ENCODE measurements at places on chromosomes 2 and 18.

GRCh38 chr2:88472811-88473210 lies 20.3 kb upstream of the FOXI3 start:
- DNase-seq = no peak

DNA sequence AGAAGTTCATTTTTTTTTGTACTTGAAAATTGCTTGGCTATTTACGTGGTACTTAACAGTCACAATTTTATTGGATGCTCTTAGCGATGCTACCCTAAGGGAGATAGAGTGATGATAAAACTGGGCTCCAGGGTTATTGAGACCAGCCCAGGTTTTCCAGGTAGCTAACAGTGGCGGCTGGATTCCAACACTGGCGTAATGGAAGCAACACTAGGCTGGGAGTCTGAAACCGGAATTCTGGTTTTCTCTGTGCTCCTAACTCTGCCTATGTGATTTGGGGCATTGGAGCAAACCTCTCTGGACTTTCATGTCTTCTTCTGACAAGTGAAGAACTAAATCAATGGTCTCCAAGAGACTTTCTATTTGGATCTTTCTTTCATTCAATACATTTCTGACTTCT lies 9.4 kb upstream of the GALNT14 start:
- no peak for DNase-seq

DNA sequence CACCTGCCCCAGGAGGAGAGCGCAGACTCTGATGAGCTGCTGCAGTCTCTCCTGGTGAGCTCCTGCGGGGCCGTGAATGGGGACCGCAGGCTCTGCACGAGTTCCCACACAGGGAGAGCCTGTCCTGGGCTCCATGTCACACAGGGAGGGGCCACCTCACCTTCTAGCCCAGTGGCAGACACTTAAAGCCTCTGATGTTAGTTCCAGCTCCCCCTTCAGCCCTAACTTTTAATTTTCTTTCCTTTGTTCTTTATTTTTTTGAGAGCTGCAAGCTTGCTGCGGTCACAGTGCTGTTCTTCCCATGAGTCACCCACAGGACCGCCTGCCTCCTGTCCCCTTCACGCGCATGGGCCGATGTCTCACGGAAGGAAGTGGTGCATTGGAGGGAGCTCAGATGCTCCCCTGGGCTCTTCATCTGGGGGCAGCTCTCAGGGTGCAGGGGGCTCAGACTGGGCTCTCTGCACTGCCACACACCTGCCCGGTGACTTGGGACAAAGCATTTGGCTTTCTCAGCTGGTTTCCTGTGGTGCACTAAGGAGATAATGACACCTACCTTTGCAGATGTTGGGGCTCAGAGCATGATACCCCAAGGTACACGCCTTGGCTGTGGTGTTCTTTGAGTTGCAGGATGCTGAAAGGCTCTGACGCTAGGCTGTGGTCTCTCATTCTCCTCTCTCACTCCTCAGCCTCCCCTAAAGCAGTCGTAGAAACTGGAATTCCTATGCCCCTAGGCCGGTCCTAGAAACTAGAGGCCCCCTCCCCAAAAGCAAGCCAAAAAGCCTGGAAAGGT lies 37.2 kb upstream of the PXDN start:
- peak; percentile 45 for DNase-seq

- no peak for DNase-seq
Measured at GRCh38 chr2:84077496-84077895, 381.6 kb downstream of the SUCLG1 start.

DNA sequence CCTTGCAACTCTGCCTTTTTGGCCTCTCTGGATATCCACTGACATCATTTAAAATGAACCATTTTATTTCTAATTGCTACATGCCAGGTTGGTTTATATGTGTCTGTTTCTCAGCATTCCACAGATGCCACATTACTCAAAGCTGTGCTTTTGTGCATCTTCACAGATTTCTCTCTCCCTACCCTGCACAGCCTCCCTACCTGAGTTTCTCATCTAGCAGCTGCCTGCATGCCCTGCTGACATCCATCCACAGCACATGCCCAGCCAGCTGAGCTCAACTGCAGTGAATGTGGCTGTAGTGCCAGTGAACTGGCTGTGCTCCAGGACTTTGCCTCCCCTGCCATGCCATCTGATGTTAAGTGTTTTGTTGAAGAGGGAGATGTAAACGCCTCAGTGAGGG lies 44.5 kb downstream of the PKP4 start:
- DNase-seq = no peak

DNA sequence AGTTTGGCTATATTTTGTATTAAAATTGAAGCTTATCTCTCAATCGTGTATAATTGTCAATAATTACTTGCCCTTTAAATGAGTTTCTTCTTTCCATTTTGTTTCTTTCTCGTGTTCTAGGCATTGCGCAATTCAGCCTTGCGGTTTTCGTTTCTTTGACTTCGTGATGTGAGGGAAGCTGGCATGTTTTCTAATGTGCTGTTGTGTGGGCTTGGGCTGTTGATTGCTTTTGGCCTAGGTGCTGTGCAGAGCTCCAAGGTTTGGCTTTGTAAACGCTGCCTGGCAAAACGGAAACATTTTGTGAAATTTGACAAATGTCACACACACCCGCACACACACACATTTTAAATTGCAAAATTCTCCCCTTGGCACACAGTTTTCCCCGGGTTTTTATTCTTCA lies 242.6 kb upstream of the TCF4 start:
- no peak for DNase-seq

DNA sequence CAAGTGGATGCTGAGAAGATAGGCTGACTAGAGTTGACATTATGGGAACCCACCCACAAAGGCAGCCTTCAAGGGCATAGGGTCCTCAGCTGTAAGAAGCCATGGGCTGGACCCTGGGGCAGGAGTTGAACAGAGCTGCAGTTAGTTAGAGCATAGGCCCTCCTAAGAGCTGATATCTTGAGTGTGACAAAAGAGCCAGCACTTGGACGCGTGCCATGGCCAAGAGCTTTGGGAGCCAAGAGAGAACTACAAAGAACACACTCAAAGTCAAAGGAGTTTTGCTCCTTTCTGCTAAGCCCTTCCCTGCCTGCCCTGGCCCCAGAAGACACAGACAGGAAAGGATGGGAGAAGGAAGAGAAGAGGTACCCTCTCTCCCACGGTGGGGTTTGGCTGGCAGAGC lies 29.9 kb upstream of the AGAP1 start:
- DNase-seq = no peak

DNA sequence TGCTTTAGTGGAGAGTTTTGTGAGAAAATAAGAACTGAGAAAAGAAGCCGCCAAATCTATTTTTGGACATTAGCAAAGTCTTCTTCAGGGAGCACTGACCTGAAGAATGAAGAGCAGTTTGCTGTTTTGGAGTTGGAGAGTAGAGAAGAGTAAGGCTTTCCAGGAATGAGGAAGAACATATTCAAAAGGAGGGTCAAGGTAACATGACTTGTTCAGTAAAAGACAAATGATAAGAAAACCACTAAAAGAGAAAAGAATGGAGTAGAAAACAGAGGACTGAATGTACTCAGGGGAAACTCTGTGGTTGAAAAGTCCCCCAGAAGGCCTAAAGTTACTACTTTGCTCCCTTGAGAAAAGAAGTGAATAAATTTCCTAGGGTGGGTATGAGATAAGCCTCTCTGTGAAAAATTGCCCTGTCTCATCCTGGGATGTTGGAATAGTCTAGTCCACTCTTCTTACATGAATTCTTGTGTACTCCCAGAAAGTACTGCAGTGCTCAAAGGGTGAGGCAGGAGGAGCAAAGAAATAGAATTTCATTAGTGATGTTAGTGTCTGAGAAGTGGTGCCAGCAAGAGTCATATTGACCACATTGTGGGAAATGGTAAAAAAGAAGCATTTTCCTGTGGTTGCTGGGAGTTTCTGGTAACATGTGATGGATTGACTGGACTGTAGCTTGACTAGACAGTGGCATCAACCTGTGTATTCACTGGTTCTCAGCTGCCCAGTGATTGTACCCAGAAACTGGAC lies 27.8 kb downstream of the MBD5 start:
- no peak for DNase-seq

- no peak for DNase-seq
Measured at GRCh38 chr18:42937436-42937835, 178.0 kb downstream of the RIT2 start.

DNA sequence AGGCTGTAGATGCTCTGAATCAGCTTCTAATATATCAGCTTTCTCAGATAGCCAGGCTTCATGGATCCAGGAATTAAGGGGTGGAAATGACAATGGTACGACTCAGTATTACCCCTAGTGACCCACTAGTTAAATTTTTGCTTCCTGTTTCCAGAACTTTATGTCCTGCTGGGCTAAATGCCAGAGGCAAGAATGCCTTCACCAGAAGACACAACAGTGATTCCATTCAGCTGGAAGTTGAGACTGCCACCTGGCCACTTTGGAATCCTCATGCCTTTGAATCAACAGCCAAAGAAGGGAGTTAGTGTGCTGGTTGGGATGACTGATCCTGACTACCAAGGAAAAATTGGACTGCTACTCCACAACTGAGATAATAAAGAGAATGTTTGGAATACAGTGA lies 239.1 kb downstream of the ASXL3 start:
- no peak for DNase-seq

DNA sequence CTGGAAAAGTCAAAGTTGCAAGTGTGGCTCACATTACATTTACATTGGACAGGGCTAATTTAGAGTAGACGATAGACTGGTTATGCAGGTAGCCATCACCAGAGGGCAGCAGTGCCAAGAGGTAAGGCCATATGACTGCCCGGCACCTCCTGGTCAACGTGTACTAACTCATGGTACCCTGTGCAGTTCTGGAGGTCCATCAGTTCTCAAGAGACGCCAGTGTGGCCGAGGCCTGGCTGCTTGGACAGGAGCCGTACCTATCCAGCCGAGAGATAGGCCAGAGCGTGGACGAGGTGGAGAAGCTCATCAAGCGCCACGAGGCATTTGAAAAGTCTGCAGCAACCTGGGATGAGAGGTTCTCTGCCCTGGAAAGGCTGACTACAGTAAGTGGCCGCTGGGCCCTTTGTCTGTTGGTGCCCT lies 65.8 kb upstream of the EML6 start:
- no peak for DNase-seq

DNA sequence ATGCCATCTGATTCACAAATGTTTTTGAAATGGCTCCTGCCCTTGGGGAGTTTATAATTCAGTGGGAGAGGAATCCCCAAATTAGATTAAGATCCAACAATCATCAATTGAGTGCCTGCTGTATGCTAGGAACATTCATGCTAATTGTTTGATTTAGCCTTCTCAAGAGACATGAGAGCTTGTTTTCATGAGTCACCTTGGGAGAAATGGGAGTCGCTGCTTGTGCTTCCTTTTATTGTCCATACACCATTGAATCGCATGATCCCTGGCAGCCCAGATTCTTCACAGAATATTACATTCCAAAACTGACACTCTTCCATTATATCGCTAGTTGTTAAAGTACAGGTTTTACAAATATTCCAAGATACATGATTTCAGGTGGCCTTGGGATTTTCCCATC lies 106.0 kb upstream of the MAP3K20 start:
- no peak for DNase-seq

GRCh38 chr2:18690342-18690741 lies 101.0 kb upstream of the NT5C1B start:
- DNase-seq = no peak

GRCh38 chr2:135798275-135798705 lies 38.7 kb downstream of the LCT start:
- no peak for DNase-seq

DNA sequence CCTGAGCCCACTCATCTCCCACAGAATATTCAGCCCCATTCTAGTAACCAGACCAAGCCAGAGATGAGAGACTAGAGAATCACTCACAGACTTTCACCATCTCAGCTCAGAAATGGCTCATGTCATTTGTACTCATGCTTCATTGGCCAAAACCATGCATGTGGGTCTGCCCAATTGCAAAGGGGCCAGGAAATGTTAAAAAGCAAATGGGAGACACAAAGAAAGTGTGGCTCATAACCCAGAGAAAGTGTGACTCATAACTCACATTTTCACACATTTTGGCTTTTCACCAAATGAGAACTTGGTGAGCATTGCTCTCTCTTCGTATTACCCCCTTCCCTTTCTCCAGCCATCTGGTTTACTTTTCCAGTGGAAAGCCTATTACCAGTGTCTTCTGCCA lies 66.2 kb downstream of the MDH1 start:
- peak; percentile 8 for DNase-seq

DNA sequence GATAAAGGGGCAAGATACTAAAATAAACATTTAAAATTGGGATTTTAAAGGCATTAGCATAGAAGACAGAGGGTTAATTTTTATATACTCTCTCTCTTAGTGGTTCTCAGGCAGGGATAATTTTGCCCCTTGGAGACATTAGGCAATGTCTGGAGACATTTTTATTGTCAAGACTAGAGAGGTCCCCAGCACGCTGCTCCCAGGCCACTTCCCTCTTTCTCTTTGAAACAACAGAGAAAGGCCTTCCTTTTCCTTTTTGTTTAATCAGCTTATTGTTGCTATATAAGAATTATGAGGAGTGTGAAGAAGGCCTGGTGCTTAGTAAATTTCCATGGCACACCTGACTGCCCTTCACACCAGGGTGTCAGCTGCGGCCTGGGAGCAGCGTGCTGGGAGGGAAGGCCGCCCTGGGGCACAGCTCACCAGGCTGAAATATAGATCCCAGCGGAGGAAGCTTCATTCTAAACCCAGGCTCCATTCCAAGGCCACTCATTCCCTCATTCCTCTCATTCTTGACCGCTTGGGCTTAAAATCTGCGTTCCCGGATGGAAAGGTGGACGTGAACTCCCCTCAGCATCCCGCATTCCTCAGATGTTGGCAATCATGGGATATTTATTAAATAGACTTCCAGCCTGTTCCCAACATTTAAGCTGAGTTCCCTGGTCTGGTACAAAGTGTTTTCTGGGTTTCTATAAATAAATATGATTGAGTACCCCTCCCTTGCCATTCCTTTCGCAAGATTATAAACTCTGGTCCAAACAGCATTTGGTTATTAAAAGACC lies 22.5 kb downstream of the SLC14A2 start:
- no peak for DNase-seq

GRCh38 chr2:189328848-189329245 lies 112.4 kb upstream of the WDR75 start:
- DNase-seq = no peak

- no peak for DNase-seq
Measured at GRCh38 chr2:241865957-241866789, 3.4 kb upstream of the RTP5 start.

GRCh38 chr2:32963941-32964340 lies 17.2 kb downstream of the LTBP1 start:
- DNase-seq = no peak

DNA sequence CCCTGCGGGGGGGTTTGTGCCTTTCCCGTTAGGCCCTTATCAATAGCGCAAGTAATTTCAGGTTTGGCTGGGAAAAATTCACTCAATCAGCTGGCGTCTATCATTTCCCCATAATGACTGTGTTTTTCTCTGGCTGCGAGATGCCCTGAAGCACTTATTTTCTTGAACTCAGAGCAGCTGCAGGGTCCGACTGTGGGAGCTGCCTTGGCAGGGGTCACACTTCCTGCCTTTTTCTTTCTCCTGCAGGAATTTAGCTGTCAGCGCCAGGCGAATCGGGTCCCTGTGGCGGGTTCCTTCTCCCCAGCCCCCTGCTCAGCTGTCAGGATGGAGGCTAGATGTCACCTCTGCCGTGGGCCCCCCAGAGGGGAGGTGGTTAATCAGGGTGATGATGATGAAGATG lies 81.3 kb upstream of the HPCAL1 start:
- DNase-seq = no peak

Measured in stimulated activated CD8-positive, alpha-beta memory T cell treated with anti-CD3 and anti-CD28 coated beads, Interleukin-7, amount 100 ng/mL, for 48 hours (primary cell).